Neural crest cell (in vitro differentiated cells): ENCODE measurements at places on chromosomes 2 and 18. TPM values are rescaled to one million over a fixed set of nuclear protein-coding genes. Genes with fewer than 3 reads are reported as not detected.
A peak's percentile ranks its signal among the peaks of the same experiment; 100 is the strongest.

- DNase-seq = no peak
These were observed 111.5 kb upstream of the MGAT5 start for GRCh38 chr2:134142341-134142738.

The TBR1 gene
- 0.05 and 0.09 TPM in 2 replicates for total RNA-seq

The ICOS gene
- total RNA-seq = not detected in 2 replicates

- DNase-seq = no peak
These were observed 137.1 kb downstream of the CTIF start for GRCh38 chr18:48675912-48676311.

The CKAP2L gene
- 27.4 and 31.3 TPM in 2 replicates for total RNA-seq

GRCh38 chr18:11392292-11392691 lies 217.1 kb upstream of the SLC35G4 start:
- no peak for DNase-seq

GRCh38 chr2:208300847-208301618 lies 35.0 kb downstream of the PIKFYVE start:
- no peak for DNase-seq

The C18orf54 gene
- total RNA-seq = 27.9 and 30.6 TPM in 2 replicates

- DNase-seq = peak; percentile 96
These were observed 92.6 kb downstream of the CMPK2 start for GRCh38 chr2:6773007-6773693.

DNA sequence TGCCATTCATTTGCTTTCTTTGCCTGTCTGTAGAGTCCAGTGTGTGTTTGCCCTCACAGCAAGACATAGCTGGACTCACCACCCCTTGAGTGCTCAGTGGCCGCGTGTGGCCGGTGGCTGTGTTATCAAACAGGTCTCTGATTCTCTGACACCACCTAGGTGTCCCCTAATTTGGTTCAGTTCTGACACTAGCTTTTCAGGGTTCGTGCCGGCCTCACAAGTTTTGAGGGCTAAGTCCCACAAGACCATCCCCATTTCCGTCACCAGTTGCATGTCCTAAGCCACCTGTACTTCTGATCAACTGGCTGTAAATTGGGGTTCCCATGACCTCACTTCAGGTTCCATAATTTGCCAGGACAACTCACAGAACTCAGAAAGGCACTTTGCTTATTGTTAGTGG lies 23.5 kb downstream of the NCK2 start:
- no peak for DNase-seq

- no peak for DNase-seq
These were observed 208.2 kb downstream of the FHOD3 start for GRCh38 chr18:36505665-36506064.

The ZNF512 gene
- total RNA-seq = 58.2 and 63.3 TPM in 2 replicates
